NCI-H1048 (cell line): ENCODE measurements at places on chromosomes 1 and 21.

DNA sequence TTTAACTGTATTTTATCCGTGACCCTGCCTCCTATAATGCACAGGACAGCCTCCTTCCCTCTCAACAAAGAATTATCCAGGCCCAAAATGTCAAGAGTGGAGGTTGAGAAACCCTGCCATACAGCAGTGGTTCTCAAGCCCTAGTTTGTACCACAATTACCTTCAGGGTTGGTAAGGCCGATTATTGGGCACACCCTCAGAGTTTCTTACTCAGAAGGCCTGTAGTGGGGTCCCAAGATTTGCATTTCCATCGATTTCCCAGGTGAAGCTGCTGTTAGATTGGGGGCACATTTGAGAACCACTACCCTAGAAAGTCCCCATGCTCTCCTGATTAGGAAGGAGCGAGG lies 400 bp upstream of the PGBD2 start:
- DNase-seq: no peak

GRCh38 chr1:114152089-114152507 lies 1.6 kb downstream of the SYT6 start:
- DNase-seq: no peak

DNA sequence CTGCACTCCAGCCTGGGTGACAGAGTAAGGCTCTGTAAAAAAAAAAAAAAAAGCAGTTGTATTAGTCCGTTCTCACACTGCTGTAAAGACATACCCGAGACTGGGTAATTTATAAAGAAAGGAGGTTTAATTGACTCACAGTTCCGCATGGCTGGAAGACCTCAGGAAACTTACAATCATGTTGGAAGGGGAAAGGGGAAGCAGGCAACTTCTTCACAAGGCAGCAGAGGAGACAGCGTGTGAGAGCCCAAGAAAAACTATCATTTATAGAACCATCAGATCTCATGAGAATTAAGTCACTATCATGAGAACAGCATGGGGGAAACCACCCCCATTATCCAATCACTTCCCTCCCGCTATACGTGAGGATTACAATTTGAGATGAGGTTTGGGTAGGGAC lies 151.7 kb upstream of the NR5A2 start:
- DNase-seq: no peak

- no peak for DNase-seq
These were observed 43.3 kb downstream of the TP73 start for GRCh38 chr1:3695326-3696217.

DNA sequence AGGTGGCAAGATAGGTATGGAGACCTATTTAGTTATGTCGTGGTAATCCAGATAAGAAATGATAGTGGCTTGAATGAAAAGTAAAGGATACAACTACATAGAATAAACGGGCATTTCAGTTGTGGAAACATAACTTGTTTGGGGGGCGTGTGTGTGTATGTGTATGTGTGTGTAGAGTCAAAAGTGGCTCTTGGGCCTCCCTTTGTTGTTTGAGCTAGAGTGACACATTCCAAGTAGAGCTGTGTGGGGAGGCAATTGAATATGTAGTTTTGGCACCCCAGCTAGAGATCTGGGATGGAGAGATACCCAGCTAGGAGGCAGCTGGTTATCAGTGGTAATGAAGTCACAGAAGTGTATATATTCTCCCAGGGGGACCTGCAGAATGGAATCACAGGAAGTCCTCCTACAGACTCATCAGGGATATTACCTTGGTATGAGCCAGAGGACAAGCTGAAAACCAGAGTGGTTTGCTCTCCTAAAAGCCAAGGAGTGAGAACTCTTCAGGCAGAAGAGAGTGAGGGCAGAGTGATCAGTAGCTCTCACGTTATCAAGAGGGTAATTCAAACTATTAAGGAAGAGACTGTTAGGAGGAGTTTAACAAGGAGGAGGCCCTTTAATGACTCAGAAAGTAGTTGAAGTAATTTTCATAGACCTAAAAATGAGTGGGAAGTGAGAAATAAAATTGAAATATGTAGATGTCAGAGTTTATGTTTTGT lies 5.1 kb downstream of the CR1L start:
- no peak for DNase-seq

DNA sequence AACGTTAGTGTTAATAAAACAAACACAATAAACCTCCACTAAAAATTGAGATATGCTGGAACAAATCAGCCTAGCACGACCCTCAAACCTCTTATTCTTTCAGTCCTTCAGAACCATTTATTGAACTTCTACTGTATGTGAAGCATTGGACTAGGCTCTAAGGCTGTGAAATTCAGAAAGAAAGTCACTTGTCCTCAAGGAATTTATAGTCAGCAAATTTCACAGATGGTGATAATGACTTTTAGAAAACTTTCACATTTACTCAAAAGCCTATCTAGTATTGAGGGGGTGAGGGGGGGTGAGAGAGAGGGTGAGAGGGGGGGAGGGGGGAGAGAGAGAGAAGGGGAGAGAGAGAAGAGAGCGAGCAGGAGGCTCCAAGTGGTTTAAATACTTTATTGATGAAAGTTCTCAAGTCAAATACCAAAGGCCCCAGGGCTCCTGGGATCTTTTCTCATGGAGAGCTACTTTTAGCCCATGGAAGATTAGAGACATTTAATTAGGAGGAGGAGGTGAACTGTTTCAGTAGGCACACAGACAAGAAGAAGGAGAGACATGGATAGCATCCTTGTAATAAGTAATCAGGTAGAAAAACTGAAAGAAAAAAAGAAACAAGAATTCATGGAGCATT lies 66.3 kb upstream of the SSX2IP start:
- DNase-seq: no peak

DNA sequence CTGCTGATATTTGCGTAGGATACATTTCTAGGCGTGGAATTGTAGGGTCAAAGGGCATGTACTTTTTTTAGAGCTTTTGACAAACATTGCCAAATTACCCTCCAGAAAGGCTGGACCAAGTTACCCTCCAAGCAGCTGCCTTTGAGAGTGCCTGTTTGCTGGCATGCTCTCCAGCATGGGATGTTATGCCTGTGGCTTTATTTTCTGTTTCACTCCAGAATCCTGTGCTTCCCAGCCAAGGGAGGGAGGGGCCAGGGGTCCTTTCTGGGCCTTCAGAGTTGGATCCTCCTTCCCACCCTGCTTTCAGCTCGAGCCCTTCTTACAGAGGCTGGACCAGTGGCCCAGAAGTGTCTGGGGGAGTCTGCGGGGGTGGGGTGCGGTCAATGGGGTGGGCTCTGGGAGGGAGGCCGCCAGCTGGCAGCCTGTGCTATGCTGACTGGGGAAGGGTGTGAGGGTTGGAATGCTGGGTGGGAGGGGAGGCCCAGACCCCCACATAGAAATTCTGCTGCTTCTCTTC lies 81.2 kb downstream of the EPHB2 start:
- DNase-seq: no peak

DNA sequence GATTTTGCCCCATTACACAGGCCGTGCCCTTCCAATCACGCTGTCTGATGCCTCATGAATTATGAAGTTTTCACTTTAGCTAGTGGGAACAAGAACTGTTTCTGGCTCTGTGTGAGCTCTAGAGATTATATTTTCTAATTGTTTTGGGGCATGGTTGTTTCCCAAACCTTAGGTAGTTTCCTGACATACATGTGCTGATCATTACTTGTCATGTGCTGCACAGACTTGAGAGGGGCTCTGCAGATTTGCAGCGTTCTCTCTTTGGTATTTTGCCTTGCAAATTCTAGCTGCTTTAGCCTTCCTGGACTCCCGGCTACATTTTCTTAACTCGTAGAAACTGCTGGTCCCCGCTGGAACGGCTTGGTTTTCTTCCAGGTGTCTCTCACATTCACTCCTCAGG lies 142.1 kb upstream of the IVNS1ABP start:
- no peak for DNase-seq

DNA sequence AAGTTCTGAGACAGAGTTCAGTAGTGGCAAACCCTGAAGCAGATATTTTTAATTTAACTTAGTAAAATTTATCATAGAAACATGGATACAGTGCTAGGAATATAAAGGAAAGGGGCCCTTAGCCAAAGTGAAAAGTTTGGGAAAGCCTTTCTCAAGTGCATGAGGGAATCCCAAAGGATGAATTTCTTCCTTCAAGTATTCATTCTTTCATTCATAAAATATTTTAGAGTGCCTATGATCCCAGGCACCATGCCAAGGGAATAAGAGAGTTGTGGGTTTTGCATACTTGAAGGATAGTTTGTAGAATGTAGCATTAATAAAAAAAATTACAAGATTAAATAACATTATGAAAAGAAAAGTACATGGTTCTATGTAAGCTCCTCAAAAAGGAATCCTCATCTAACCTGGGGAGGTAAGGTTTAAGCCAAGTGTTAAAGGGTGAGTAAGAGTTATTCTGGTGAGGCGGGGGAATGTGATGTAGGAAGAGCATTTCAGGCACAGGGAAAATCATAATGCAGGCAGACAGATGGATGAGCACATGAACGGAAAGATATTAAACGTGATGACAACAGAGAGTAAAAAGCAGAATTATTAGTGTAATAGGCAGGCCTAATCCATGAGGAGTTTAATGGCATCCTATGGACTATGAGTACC lies 40.4 kb upstream of the NTNG1 start:
- DNase-seq: no peak

- no peak for DNase-seq
These were observed 18.3 kb upstream of the SPRR5 start for GRCh38 chr1:152928671-152929070.

DNA sequence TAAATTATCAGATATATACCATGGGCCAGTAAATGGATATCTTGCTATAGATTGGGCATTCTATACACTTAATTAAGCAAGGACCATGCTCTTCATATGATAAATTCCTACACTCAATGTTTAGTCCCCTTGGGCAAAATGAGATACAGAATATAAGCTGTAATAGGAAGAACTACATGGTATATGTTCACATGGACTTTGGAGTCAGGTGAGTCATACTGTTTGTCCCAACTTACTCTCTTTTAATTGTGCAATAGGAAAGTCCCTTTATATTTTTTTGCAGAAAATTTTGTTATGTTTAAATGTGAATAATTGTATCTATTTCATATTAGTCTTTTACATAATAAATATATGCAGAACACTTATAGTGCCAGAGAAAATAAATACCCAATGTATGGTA lies 820.2 kb upstream of the ADAMTS5 start:
- DNase-seq: no peak

DNA sequence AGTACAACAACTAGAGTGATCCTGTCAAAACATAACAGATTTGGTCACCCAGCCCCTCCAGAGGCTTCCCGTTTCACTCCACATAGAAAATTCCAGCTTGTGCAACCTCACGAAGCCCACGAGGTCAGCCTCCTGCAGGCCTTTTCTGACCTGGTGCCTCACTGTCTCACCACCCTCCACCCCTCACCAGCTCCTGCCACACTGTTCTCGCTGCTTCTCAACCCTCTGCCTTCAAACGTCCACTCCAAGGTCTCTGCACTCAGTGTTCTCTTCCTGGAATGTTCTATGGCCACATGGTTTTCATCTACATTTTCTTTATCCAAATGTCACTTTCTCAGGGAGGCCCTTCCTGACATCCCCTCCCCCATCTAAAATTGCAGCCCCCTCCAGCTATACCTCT lies 178.9 kb downstream of the DHRS3 start:
- DNase-seq: no peak

DNA sequence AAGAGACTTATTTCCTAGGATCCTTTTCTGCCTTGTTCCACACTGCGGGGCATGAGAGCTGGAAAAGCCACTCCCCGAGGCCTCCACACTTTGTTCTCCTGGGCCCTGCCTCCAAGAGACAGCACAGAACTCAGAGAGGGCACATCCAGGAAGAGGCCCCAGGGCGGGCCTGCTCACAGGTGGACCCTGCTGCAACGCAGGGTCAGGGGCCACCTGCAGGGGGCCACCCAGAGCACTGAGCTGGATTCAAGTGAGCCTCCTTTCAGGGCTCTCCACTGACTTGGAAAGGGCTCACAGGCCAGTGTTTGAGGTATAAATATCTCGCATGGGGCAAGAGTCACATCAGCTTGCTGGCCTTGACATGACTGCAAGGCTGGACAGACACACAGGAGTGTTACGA lies 4.8 kb downstream of the RGS16 start:
- DNase-seq: no peak

DNA sequence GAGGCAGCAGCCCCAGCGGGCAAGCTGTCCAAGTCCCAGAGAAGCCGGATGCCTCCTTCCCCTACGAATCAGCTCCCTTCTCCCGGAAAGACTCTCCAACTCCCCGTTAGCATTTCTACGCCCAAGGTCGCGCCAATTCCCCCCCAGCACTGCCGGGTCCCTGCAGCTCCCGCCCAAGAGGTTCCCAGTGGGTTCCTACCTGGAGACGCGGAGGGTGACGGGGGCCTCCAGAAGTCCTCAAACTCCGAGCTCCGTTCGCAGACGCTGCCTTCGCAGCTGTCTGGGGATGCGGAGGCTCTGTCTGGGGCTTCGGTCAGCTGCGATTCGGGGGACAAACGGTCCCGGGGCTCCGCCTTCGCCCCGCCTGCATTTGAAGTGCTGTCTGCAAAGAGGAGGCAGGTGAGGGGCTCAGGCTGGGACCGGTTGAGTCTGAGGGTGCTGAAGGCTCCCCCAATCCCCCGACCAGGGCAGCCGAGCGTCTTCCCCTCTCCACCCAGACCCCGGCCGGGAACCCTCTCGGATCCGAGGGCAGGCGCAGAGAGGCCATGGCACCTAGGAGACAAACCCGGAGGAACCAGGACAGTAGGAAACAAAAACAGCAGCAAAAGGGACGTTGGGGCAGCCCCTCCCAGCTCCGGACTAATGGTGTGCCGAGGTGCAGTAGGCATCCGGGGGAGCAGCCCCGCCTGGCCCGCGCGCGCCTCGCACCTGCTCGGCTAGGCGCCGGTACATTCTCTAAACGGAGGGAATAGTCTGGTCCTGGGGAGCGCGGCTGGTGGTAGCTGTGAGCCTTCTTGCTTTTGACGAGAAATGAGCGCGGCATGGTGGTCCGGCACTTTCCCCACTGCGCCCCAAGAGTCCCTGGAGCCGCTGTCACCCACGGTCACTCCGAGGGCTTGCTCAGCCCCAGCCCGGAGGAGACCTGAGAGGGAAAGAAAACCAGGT lies 3.8 kb downstream of the GFI1 start:
- no peak for DNase-seq

DNA sequence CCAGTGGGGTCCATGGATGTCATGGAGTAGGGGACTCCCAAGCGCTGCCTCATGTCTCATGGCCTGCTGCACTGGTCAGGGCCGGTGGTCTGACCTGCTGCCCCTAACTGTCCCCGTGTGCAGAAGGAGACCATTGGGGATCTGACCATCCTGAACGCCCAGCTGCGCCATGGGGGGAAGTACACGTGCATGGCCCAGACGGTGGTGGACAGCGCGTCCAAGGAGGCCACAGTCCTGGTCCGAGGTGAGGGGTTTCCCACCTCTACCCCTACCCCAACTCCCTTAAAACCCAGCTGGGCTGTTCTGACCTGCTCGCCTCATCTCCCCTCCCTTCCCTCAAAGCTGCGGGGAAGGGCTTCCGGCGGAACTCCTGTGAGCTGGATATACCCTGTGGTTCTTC lies 18.6 kb downstream of the TMEM81 start:
- DNase-seq: no peak
